ENCODE measurements at places on chromosomes 5 and 9.

- DNase-seq, result peak; percentile 77
These were observed at the start of gene LSM11 for GRCh38 chr5:157743163-157744050. Gene LSM11 (plus strand): TSS chr5:157743712. CDS start chr5:157743751, 39 bp downstream.

DNA sequence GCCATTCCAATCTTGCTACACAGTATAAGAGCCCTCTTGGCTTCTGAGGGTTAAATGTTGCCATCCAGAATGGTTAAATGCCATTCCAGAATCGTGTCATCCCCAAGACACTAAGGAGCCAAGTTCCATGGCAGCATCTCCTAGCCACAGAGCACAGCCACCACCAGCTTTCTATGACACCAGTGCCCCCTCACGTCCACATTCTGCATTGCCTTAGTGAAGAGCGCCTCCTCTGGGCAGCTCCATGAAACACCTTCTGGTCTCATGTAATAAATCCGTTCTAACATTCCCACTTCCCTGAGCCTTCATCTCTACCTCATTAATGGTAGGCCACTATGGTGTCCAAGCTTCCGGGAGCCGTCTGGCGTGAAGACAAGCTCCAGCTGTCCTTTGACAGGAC, 12.4 kb downstream of the CBY3 start:
- DNase-seq, result no peak

DNA sequence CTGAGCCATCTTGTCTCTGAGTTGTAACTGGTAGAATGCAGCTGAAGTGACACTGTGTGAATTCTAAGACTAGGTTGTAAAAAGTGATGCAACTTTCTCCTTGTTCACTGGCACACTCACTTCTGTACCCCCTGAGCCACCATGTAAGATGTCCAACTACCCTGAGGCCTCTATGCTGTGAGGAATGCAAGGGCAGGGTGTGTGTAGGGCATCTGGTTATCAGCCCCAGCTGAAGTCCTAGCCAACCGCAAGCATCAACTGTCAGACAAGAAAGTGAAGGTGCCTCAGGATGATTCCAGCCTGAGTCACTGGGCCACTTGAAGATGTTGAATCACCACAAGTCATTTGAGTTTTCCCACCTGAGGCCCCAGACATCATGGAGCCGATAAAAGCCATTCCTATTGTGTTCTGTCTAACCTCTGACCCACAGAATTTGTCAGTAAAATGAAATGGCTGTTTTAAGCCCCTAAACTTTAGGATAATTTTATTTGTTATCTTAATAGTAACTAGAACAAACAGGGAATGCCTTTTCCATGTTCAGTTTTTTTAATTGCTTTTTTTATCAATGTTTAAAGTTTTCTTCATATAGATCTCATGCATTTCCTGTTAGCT, 18.7 kb upstream of the RHOBTB3 start:
- no peak for DNase-seq

- peak; percentile 20 for DNase-seq
These were observed 66.0 kb downstream of the FRMD3 start for GRCh38 chr9:83472221-83472665.

GRCh38 chr5:41485533-41485932, 24.9 kb downstream of the PLCXD3 start:
- DNase-seq, result no peak

- no peak for DNase-seq
These were observed 205.7 kb upstream of the PUM3 start for GRCh38 chr9:3049636-3050035.

- DNase-seq, result no peak
These were observed 153.8 kb downstream of the AUH start for GRCh38 chr9:91207729-91208418.

- DNase-seq, result no peak
These were observed 122.4 kb downstream of the SNCAIP start for GRCh38 chr5:122434205-122434970.

DNA sequence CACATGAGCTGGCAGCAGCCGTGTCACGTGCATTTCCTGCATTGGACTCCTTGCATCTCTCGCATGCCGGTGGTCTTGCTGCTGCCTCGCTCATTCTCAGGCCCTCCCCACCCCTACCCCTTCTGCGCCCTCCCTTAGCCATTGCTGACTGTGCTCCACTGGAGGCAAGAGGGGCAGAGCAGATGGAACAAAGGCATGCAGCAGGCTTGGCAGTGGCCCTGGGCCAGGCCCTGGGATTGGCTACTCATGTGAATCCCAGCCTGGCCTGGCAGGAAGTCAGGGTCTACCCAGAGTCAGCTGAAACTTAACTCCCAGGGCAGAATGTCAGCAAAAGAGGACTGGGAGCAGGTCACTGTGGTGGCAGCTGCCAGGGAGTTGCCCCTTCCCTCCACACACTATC, 62.3 kb downstream of the TSTD2 start:
- no peak for DNase-seq

DNA sequence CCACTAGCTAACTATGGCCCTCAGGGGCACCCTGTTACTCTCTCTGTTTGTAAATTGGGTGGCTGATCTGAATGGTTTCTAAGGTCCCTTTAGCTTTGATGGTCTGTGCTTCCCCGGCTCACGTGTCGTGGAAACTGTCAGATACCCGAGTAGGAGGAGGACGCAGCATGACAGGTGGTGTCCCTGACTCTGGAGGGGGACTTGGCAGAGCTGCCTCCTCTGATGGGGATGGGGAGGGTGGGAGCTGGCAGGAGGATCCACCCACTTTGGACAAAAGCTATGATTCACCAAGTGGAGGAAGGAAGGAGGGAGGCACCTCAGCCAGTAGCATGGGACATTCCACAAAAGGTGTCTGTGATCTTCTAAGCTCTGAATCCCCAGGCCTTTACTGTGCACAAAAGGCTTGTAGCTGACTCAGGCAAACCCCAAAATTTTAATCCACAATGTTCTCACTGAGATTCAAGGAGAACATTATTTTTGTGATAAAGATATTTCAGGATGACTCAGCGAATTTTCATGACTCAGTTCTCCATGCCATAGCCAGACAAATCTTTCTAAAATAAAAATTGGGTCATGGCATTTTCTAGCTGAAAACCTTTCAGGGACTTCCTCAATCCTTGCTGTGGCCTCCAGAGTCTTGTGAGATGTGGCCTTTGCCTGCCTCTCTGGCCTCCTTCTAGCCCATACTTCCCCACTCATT, 131.0 kb upstream of the BRINP1 start:
- DNase-seq, result no peak

GRCh38 chr9:3004572-3004971, 160.7 kb upstream of the PUM3 start:
- no peak for DNase-seq

DNA sequence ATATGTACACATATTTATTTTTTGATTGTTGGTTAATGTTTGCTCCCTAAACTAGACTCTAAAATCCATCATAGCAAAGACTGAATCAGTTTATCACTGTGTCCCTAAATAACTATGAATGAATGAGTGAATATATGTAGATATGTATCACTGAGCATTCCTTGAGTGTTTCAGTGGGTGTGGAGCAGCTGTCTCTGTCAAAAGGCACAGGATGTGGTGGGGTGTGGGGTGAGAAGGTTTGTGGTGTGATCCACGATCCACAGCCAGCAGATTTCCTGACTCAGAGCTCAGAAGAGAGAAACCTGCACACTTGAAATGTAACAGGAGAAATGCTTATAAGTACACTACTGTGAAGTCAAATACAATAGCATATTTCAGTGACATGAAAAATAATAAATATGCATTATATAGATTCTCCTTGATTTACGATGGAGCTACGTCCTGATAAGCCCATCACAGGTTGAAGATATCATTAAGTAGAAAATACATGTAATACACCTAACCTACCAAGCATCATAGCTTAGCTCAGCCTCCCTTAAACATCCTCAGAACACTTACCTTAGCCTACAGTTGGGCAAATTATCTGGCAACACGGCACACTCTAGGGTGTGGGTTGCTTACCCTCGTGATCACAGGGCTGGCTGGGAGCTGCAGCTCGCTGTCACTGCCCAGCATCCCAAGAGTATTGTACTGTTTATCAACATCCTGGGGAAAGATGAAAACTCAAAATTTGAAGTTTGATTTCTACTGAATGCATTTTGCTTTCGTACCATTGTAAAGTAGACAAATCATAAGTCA, 287.0 kb downstream of the GAS1 start:
- no peak for DNase-seq

DNA sequence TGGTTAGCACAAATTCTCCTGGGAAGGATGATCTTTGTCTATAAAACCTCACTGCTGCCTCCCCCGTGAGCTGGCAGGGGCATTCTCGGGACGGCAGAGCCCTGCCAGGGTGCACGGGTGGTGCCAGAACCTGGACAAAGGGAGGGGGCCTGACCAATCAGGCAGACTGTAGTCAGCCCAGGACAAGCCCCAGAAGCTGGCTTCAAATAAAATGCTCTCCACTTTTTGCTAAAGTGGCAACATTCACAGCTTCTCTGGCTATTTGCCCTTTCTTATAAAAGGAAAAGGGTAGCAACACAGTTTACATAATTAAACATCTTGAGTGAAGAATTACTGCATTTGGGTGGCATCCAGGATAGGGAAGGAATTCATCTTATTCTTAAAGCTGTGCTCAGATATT, 14.4 kb downstream of the IL9 start:
- DNase-seq, result no peak

GRCh38 chr5:56330806-56331205, 97.7 kb upstream of the ANKRD55 start:
- DNase-seq, result no peak

DNA sequence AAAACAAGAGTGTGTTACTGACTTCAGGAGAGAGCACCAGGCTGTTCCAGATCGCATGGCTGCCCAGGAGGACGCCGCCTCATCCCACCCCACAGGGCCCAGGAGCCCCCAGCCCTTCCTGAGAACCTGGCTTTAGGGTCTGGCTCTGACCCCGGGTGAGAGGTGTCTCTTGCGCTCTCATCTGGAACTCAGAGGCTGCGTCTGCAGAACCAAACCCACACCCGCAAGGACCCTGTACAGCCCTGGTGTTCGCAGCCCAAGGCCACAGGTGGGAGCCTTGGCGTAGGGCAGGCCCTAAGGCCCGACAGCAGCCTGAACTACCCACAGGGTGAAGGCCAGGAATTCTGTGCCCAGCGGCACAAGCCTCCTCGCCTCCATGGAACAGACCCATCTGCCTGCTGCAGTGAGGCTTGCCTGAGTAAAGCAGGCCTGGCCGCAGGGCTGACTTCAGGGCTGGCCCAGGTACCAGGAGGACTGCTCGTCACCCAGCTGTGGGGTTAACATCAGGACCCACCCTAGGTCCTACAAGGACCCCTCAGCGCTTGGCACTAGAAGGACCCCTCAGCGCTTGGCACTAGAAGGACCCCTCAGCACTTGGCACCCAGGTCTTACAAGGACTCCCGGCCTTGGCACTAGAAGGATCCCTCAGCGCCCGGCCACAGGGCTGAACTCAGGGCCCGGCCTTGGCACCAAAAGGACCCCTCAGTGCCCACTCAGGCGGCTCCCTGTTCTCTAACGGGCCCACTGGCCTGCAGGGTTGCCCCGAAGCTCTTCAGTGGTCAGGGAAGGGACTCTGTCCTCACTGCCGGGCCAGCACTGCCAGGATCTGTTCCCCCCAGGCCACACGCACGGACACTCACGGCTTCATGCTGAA, 48.2 kb downstream of the NKD2 start:
- DNase-seq, result no peak

GRCh38 chr5:172303572-172304335, 20.2 kb upstream of the UBTD2 start:
- no peak for DNase-seq

DNA sequence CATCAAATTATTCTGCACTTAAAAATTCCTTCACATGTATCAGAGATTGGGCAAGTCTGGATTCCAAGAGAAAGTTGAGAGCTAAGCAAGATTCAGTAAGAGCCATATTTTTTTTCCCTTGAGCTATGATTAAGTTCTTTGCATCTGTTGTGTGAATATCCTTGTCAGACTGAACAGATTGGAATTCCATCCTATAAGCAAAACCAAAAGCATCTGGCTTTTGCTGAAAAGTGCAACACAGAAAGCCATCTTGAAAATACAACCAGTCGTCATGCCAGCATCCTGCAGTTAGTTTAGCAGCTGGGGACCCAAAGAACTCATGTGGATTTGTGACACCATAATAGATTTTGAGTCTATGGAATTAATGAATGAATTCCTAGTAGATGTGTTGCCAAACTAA, 316.9 kb downstream of the MTRR start:
- no peak for DNase-seq

DNA sequence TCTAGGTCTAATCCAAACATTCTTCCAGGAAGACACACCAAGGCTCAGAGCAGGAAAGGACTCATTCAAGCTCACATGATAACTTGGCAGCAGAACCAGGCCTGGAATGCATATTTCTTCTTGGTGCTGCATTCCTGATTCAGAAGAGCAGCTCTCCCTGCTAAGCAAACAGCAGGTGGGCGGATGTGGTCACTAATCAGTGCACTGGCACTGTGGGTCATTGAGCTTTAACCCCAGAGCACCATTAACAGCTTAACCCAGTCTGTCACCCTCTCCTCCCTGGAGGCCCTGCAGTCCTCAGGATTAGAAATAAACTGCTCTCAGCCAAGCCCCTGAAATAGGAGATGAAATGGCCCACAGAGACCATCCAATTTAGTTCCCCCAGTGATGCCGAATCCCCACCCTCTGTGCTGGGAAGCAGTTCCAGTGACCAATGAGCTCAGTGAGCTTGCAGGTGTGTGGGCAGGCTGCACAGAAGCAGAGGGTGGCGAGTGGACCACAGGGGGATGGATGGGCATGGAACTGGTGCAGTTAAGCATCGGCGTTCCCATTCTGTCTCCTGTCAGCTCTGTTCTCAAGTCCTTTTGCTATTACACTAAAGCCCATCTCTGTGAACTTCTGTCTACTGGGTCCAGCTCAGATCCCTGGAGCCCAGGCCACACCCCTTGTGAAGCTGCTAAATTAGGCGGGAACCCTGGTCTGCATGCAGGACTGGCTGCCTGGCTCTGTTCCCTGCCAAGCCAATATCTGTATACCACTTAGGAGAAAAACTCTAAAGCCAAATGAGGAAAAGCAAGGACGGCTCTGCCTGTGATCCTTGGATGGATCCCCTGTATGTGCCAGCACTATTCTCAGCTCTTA, 16.6 kb upstream of the MEGF9 start:
- DNase-seq, result no peak

GRCh38 chr5:39471836-39472508, 47.2 kb upstream of the DAB2 start:
- no peak for DNase-seq

DNA sequence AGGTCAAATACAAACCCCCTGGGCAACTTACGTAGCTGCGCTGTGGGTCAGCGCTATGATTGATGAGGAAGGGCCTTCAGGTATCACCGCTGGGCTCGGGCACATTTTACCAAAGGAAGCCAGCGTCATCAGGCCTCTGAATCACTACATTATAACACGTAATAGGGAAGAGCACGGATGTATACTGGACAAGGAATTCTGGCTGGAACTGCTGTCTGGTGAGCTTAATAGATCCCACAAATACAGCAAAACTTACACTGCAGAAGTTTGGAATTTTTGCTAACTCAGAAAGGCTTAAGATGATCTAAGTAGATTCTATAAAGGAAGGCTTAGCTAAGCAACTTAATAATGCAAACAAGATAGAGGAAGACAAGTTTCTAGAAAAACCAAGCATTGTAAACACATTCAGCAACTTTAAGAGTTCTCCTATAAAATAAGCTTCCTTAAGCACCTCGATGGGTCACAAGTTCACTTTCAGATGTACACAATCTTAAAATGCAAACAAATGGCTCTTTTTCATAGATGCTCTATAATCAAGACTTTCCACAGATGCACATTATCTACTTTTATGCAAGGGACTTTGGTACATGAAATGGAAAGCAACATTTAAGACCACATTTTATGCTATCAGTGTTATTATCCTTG, 360.1 kb upstream of the PANK3 start:
- no peak for DNase-seq

GRCh38 chr5:57834829-57835608, 352.4 kb upstream of the ACTBL2 start:
- no peak for DNase-seq

- no peak for DNase-seq
These were observed 44.6 kb downstream of the TAF11L14 start for GRCh38 chr5:17678751-17679324.

All from NCI-H1436 (cell line).